Activated T-cell treated with anti-CD3 and anti-CD28 coated beads for 4 hours (primary cell): ENCODE measurements at places on chromosomes 1 and 21.

- no peak for DNase-seq
These were observed 37.3 kb upstream of the EDN2 start for GRCh38 chr1:41521766-41522165.

DNA sequence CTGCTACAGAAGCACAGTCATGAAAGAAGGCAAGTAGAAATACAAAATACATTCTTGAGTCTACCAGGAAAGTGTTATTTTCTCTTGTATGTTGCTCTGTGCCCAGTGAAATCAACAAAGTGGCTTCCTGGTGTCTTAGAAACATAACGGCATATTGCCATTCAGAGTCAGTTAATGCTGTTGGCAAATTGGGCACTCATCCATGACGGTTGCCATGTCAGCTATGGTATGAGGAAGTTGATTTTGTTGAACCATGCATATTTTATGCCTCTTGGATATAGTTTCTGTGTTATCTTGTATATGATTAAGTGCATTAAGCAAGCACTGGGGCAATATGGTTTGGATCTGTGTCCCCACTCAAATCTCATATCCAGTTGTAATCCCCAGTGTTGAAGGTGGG is 153.1 kb upstream of the CXADR start:
- no peak for DNase-seq

- DNase-seq: no peak
These were observed 6.9 kb downstream of the CTPS1 start for GRCh38 chr1:40986328-40986783.

DNA sequence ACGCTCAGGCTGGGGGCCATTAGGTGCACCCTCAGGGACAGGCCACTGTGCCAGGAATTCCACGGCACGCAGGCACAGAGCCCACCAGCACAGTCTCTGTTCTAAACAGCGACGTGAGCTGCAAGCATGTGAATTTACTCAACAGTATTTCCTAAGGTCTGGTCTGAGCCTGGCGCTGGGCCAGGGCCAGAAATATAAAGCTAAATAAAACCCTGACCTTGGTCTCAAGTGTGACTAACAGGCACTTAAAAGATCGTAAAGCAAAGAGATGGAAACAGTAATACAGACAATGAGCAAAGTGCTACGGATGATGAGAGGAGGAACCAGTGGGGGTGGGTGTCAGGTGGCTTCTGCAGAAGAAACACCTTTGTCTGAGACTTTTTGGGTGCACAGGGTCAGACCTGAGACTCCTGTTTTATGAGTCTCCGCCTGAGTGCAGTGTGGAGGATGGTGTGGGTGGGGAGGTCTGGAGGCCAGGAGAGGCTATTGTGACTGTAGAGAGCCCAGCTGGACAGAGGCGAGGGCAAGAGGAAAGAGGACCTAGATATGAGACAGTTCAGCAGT is 53.4 kb upstream of the EDN2 start:
- DNase-seq: no peak

GRCh38 chr1:201216395-201217085 is 25.9 kb downstream of the IGFN1 start:
- DNase-seq: no peak

- DNase-seq: no peak
These were observed 266.6 kb upstream of the C1orf174 start for GRCh38 chr1:4166713-4167112.

- DNase-seq: no peak
These were observed 6.5 kb downstream of the KRTCAP2 start for GRCh38 chr1:155166471-155167165.

DNA sequence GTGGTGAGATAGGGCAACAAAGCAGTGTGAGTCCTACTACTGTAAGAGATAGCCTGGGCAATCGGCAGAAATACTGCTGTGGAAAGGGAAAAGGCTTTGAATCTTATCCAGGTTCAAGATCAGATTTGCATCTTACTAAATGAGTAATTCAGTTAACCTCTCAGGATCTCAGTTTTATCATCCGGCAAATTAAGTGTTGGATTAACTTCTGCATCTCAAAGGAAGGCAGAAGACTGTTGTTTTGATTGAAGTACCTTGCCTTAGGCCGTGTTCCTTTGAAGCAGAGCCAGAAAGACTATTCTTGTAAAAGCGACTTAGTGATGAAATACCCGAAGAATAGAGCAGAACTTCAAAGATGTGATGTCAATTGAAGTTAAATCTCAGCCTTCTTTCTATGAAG is 612.9 kb upstream of the USP24 start:
- no peak for DNase-seq

DNA sequence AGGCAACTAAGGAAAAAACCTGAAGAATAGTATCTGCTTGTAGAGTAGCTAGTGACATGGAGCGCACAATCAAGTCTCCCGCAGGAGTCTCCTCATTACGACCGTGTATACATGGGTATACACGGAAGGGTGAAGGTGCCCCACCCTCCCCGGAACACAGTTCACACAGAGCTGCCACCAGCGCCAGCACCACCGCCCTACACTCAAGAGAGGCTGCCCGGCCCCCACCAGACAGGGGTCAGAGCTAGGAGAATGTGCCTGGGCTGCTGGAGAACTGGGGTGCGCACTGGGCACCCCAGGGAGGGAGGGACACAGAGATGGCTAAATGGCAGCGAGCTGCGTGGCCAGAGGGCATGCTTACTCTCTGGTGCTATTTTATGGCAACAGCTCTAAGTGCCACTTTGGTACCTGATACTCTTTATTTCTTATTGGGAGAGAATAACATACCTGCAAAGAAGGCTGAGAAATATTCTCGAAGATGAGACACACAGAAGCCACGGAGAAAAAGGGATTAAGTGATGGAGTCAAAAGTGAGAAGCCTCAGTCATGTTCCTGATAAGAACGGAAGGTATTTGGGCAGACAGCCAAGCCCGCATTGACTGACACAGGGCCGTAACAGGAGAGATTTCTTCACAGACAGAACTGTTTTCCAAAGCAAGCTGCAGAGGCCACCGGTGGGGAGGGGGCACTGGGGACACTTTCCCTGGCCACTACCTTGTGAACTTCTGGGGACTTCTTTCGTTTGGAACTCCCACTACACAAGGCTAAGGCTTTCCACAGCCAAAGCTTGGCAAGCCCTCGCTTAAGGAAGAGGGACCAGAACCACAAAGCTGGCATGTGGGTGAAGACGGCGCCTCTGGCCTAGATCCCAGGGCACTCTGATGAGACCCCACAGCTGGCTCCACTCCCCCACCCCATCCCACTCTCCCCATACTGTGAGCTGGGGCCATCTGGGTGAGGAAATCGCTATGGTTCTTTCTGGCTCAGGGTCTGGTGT is 108.0 kb downstream of the PGBD5 start:
- no peak for DNase-seq

DNA sequence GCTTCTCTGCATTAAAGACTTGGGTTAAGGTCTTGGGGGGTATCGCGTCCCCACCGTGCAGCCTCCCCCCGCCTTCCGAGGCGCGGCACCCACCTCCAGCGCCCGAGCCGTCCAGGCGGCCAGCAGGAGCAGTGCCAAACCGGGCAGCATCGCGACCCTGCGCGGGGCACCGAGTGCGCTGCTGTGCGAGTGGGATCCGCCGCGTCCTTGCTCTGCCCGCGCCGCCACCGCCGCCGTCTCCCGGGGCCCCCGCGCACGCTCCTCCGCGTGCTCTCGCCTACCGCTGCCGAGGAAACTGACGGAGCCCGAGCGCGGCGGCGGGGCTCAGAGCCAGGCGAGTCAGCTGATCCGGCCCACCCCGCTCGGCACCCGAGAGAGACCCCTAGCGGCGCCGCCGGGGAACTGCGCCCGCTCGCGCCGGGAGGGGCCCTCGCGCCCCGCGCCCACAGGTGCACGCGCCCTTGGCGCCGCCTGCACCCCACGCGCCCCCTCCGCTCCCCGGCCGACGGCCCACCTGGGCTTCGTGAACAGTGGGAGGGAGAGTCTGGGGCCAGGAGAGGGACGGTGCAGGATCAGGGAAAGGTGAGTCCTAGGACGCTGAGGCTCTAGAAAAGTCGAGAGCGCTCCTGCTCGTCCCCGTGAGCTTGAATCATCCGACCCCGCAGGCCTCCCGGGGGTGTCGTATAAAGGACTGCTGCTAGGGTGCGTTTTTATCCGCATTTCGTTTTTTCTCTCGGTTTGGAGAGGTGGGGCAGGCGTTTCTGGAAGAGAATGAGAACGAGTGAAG is at the start of gene APP:
Gene APP, minus strand, starts transcription at position 300 of the 787 bp plus-strand sequence. Its CDS starts 150 bp downstream, at position 150.
- DNase-seq: peak; percentile 87

DNA sequence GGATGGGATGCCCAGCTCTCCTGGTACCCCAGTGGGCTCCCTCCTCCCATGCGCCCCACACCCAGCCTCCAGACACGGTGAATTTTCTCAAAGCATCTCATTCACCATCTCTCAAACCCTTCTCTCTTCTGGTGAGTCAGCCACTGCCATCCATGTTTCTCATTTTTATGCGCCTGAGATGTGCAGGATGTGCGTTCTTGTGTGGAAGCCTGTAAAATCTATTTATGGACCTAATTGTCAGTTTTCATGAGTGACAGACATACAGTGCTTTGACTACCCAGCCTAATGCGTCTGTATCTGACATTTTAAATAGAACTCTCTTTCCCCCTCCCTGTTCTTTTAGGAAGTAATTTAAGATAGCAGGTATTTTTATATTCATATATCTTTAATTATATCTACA is 158.8 kb downstream of the DAB1 start:
- DNase-seq: no peak

GRCh38 chr1:201693890-201694607 is 134.9 kb upstream of the IPO9 start:
- no peak for DNase-seq

DNA sequence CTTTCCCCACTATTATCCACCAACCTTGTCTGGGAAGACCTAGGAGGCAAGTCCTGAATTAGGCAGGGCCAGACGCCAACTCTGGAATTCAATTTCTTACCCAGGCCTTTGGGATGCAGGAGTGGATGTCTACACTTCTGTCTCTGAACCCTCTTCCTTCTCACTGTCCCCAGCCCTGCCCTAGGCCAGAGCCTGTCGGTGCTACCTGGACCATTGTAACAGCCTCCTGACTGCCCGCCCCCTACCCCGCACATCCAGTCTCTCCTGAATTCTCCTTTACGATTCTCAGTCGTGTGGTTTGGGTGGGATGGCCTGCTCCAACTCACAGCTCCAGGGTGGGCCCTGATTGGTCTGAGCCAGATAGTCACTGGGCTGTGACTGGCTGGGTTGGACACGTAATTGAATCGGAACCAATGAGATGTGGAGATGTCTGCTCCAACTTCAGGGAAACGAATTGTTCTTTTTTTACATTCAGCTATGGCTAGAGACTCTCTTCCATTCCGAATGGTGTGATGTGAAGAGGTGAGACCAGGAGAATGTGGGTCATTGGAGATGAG is 304.6 kb downstream of the PTPRU start:
- DNase-seq: no peak

DNA sequence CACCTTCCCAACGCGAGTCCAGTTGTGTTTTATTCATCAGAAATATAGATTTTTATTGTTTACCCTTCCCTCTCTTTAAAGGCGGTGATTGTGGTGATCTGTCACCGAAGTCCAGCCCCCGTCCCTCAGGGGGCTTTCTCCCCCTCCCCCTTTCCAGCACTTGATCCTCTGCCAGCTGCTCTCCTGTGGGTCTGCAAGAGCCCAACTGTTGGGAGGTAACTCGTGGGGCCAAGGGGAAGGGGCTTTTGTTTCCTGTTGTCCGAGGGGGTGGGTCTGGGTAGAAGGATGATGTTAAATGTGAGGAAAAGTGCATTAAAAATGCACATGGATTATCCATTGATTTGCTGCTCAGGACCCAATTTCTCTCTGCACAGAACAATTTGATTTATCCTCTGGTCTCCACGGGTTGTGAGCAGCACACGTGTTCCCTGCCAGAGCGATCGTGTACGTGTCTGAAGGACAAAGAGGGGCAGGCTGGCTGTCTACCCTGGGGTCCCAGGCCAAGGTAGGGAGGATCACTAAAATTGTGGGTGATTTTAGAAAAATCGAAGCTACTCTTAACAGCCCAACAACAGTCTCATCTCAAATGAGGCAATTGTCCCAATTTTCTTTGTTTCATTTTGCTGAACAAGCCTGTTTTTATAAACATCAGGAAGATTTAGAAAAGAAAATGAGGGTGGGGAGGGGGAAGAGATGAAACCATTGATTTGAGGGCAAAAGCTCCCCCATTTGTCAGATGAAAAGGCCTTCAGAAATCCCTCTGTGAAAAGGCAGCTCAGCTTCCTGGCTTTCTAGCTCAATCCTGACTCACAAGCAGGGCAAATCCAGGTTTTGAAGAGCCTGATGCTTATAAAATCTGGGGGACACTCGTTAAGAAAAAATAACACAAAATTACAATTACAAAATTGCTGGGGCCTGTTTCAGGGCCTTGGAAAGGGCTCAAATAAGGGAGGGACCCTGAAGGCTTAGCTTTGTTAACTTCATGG is 176.2 kb downstream of the RHOU start:
- no peak for DNase-seq

- DNase-seq: no peak
These were observed 188.5 kb downstream of the TGFBR3 start for GRCh38 chr1:91697416-91697815.

GRCh38 chr1:31583995-31584868 is 7.9 kb downstream of the TINAGL1 start:
- DNase-seq: no peak

DNA sequence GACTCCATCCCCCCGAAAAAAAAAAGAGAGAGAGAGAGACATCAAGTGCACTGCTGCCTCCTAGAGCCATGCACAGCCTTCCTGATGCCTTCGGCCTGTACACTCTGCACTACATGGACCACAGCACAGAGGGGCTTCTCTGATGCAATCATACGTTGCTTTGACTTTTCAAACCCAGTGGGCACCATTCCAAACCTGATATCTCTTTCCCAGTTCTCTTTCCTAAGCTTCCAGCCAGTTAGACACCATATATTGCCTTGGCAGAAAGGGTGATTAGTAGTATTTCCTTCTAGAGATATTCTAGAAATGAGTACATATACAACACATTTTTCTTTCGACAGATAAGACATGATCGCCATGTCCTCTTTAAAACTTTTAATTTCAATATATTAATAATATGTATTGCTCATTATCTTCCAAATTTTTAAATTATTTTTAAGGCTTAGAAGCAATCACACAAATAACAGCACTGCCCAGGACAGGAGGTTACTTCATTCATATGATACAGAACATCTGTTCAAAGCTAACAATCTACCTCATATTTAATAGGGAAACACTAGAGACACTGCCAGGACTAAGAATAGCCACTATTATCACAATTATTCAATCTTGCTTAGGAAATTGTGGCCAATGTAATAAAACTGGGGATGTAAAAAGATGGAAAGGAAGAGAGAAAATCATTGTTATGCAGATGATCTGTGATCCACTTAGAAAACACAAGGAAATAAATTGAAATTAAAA is 9.9 kb downstream of the CLCA1 start:
- no peak for DNase-seq

DNA sequence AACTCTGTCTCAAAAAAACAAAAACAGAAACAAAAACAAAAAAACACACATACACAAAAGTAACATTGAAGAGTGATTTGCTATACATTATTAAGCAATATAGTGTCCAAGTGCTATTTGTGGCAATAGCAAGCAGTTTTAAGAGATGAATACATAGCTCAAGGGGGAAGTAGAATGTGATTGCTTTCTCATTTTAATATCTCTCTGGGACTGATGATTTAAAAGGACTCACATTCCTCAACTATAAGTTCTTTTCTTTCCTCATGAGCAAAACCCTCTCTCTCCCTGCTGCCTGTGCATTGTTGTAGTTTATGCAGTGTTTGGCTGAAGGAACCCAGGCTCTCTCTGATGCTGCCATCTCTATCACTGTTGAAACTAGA is 47.0 kb upstream of the CSF1 start:
- no peak for DNase-seq

GRCh38 chr1:45892068-45892785 is 88.8 kb downstream of the MAST2 start:
- no peak for DNase-seq
